T47D (cell line): ENCODE measurements at places on chromosomes 2 and 18.

DNA sequence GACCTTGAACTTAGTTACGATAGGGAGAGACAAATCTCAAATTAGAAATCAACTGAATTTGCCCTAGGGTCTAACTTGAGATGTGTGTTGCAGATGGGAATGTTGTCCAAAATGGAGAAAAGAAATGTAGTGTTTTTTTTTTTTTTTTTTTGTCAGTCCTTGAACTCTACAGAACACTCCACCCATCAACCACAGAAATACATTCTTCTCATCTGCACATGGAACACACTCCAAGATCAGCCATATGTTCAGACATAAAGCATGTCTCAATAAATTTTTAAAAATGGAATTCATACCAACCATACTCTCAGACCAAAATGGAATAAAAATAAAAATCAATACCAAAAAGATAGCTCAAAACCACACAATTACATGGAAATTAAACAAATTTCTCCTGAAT is 526.5 kb downstream of the FBXO15 start:
- no peak for DNase-seq

DNA sequence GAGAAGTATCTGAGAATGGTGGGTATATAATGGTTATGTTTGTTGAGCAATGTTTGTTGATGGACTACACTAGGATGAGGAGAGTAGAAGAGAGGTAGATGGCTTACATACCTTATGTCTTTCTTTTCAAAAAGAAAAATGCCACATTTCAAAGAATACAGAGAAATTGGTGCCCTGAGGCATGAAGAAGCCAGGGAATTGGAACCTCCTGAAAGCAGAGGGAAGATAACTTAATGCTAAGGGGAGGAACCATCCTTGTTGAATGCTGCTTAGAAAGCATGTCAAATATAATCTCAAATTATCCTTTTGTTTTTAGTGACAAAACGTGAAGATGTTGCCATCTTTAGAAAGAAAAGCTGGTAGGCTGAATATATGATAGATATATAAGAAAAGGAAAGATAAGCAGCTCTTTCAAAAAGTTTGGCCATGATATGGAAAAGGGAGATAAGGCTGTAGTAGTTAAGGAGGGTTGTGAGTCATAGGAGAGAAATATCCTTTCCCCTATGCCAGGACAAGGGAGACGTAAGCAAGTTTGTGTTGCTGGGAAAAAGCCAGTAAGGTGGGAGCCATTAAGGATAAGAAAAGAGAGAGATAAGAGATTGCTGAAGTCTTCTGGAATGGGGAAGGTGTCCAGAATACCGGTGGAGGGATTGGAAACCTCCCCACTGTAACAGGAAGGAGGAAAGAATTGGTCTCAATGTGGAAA is 66.3 kb downstream of the SCN2A start:
- DNase-seq: no peak

GRCh38 chr2:45342-46130 is 769 bp downstream of the FAM110C start:
- peak; percentile 31 for DNase-seq

DNA sequence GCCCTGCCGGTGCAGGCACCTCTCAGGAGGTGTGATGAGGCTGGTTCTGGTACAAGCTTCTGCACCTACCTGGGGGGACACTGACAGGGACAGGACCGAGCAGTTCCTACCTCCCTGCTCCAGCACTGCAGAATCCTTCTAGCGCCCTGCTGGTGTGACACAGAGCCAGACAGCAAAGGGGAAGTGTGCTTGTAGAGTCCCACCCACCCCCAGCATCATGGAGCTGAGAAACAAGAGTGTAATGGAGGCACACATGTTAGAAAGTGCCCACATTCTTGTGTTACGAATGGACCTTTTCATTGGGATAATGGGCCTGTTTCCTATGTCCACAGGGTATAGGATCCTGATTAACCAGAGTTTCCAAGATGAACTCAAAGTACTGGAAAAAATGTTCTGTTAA is 38.3 kb downstream of the OXER1 start:
- DNase-seq: no peak

DNA sequence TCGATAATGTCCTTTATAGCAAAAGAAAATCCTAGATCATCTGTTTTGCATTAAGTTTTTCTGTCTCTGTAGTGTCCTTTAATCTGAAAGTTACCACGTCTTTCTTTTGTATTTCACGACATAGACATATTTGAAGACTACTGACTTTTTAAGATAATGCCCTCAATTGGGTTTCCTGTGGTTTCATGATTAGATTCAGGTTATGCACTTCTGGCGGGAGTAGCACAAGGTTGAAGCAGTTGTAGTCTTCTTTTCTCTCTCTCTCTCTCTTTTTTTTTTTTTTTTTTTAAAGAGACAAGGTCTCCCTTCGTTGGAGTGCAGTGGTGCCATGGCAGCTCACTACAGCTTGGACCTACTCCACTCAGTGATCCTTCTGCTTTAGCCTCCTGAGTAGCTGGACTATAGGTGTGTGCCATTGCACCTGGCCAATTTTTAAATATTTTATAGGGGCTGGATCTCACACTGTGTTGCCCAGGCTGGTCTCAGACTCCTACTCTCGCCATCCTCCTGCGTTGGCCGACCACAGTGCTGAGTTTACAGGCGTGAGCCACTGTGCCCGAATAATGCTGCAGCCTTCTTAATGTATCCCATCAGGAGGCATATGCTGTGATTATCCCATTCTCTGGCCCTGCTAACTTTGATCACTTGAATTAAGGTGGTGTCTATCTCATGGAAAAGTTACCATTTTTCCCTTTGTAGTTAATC is 3.9 kb downstream of the INPP4A start:
- no peak for DNase-seq

- no peak for DNase-seq
Observed at GRCh38 chr18:48080546-48080945, 150.1 kb upstream of the SMAD2 start.

DNA sequence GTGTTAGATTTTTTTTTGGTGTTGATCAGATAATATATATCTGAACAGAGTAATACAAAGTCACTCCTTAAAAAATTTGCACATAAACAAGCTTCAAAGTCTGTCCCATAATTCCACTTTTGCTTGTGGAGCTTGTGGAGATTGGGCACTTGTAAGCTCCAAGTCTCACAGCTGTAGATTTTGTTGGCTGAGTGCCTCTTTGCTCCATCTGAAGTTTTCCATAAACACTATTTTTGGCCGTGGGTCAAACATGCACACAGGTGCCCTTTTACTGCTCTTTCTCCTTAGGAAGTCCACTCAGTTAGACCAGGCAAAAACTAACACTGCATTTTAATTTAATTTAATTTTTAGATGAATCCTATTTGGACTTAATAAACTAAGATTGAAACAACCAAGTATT is 3.6 kb upstream of the KCNJ13 start:
- peak; percentile 16 for DNase-seq
